ENCODE measurements at places on chromosomes 12 and 14.

DNA sequence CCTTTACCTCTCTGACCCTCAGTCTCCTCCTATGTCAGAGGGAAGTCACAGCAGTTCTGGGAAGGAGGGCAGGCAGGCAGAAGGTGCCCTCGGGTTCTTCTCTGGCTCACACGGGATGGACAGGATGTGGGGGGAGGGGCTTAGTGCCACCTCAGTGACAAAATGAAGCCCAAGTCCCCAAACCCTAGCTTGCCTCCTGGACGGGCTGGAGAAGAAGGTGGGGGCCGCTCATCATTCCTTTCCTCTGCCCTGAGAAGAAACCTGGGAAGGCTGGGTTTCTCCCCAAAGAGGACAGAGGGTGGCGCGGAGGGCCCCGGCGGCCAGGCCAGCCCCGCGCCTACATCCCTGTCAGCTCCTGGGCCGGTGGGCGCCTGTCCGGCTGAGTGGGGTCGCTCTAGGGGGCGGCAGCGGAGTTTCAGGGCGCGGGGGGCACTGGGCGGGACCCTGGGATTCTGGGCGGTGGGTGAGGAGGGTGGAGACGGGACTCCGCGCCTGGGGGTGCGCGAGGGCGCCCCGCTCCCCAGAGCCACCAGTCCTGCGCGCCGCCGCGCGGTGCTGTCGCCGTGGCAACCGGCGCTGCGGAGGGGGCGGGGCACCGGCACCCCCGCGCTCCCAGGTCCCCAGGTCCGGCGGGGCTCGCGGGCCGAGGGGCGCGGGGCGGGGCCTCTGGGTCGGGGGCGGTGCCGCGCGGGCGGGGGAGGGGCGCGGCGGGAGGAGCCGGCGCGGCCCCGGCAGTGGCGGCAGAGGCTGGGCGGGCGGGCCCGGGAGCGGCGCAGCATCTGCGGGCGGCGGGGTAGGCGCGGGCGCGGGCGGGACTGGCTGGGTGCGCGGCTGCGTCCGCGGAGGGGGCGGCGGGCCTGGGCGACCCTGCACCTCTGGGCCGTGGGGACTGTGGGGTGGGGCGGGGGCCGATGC, at the start of gene TMEM121:
Gene TMEM121, plus strand, starts transcription at position 723 of the 915 bp plus-strand sequence. CDS start 2,252 bp downstream, outside the sequence.
- DNase-seq, result no peak

DNA sequence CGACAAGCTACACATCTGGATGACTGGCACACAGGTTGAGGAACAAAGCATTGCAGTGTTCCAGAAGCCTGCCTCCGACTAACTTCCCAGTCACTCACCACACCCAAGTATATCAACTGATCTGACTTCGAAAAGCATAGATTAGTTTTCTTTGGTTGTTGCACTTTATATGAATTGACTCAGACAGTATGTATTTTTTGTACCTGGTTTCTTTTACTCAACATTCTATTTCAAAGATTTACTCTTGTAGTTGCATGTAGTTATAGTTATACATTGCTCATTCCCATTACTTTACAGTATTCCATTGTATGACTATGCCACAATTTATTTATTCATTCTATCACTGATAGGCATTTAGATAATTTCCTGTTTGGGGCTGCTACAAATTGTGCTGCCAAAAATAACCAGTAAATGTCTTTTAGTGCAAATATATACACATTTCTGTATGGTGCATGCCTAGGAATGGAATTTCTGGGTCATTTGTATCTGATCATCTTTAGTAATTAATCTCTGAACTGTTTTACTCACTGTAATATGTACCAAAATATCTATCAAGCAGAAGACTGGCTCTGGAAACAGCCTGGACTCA, 17.8 kb downstream of the PLCZ1 start:
- no peak for DNase-seq

- DNase-seq, result no peak
Observed at GRCh38 chr14:94380225-94381148, 7.9 kb downstream of the SERPINA1 start.

DNA sequence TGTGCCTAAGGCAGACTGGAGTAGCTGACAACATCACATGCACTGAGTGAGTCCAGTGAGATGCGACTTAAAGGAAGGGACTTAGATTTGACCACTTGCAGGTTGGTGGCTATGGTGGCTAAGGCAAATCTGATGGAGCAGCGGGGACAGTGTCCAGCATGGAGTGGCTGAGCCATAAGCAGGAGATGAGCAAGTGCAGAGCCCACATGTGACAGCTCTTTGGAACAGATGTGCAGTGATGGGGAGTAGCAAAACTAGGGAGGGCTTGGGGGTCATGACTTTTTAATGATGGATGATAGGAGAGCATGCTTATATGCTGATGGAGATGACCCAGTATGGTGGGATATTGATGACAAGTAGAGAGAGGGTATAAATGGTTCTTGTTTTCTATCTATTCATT, 80.2 kb downstream of the PELI2 start:
- no peak for DNase-seq

- DNase-seq, result no peak
Observed at GRCh38 chr14:66009089-66009488, 477.1 kb upstream of the CCDC196 start.

GRCh38 chr12:102681747-102682146, 201.4 kb upstream of the IGF1 start:
- no peak for DNase-seq

- peak; percentile 27 for DNase-seq
Observed at GRCh38 chr12:130281153-130281799, 56.4 kb upstream of the PIWIL1 start.

- DNase-seq, result no peak
Observed at GRCh38 chr12:24921251-24922038, 27.5 kb downstream of the BCAT1 start.

DNA sequence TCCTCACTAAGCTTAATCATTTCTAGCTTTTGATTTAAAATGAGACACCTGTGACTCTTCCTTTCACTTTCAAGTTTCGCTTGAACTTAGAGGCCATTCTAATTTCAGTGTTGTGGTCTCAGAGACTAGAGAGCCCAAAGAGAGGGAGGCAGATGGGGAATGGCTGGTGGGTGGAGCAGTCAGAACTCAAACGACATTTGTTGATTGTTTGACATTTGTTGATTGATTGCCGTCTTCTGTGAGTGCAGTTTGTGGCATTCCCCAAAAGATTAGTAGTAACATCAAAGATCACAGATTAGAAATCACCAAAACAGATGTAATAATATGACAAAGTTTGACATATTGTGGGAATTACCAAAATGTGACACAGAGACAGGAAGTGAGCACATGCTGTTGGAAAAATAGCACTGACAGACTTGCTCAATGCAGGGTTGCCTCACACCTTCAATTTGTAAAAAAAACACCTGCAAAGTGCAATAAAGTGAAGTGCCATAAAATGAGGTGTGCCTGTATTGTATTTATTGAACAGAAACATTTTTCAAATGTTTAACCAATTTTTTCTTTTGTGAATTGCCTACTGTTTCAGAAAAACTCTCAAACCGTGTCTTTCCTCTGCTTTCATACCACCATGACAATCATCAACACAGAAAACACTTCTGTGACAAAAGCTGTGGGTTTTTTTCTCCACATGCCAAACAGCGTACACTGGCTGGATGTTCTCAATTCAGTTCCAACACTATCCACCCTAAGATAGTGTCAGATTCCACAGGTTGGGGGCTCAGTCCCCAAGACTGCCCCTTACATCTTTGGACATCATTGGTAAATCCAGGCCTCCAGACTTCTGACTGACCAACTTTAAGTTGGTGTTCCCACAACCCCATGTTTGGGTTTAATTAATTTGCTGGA, 376.3 kb upstream of the RGS6 start:
- no peak for DNase-seq

DNA sequence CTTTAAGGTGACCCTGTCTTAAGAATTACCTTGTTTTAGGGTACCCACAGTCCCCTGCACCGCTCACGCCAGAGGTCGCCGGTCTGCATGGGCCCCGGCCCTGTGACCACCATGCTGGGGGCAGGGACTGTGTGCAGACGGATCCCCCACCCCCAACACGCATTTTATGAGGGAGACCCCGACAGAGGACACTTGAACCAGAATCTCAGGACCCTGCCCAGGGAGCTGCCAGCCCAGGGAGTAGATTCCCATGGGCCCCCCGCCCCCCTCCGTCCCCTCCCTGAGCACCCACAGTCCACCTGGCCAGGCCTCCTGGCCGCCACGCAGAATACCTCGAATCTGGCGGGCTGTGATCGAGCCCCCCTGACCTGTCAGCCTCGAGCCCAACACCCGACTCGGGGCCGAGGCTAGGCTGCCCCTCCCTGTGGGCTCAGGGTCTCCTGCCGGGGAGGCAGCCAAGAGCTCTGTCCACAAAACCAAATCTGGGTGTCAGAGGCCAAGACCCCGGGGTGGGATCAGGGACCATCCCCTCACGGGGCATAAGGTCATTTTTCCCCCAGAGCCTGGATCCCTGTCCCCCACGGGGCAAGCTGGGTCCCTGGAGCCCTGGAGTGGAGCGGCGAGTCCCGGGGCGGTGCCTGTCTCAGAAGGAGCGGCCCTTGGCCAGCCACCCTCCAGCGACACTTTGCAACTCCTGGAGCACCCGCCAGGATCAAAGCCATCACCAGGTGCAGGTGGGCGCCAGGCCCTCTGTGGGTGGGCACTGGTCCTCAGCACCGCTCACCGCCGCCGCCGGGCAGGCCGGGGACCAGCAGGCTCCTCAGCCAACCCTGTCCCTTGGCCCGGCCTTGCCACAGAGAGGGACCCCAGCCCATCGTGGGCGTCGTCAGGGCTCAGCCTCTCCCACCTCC, 155.8 kb upstream of the PKP2 start:
- DNase-seq, result no peak
